Ureter (tissue), 1 donor: ENCODE measurements at places on chromosomes 12 and 14. TPM values are rescaled to one million over a fixed set of nuclear protein-coding genes. Genes with fewer than 3 reads are reported as not detected.

Gene SERPINA3
- 106 TPM for total RNA-seq

Gene IFI27
- 62.6 TPM for total RNA-seq

DNA sequence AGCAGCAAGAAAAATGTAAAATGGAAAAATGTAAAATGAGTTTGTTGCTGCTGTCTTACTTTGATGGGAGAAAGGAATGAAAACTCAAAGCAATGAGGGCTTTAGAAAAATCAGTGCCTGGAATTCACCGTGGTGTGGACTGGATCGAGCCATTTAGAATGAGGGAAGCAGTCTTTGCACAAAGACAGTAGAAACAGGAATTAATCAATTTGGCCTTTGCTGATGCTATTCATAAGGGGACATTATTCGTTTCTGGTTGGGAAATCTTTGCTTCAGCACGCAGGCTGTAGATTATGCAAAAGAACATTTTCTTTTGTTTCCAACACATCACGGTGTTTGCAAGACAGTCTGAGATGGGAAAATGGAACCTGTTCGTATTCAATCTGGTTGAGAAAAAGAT is 6.9 kb upstream of the TUNAR start:
- no peak for DNase-seq

GRCh38 chr12:24909667-24910066 is 39.2 kb downstream of the BCAT1 start:
- DNase-seq = no peak

DNA sequence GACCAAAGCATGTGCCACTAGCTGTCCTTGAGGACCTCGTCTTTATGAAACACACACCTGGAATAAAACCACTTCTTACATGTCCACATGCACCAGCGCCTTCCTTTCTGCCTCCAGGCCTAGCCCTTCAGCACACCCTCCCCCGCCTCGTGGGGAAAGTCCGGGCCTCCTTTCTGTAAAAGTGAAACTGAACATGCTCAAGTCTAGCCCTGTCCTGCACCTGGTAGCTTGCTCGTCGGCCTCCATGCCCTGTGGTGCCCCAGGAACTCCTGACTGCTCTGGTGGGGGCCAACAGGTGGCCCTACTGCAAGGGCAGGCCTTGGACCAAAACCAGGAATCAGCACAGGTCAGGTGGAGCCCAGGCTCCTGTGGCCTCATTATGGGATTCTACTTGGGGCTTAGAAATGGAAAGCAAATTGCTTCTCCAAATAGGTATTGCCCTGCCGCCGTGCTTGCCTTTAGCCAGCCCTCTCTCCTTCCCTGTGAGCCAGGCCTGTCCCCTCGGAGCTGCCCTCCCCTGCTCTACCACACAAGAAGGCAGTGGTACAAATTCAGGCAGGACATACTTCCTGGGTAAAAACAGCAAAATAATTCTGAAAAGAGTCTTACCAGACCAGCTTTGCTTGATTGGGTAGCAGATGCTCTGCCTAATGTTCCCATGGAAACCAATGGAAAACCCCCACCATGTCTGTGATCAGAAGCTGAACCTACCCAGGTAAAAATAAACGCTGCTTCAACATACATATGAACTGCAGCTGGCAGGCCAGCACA is 43.5 kb downstream of the ERH start:
- DNase-seq = peak; percentile 58

DNA sequence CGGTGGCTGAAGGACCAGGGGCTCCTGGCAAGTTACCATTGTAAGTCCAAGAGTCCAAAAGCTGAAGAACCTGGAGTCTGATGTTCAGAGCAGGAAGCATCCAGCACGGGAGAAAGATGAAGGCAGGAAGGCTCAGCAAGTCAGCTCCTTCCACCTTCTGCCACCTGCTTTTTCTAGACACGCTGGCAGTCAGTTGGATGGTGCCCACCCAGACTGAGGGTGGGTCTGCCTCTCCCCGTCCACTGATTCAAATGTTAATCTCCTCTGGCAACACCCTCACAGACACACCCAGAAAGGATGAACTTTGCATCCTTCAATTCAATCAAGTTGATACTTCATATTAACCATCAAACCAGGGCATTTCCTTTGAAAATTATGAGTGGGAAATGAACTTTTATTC is 1272.4 kb upstream of the TMEM132C start:
- DNase-seq = no peak

DNA sequence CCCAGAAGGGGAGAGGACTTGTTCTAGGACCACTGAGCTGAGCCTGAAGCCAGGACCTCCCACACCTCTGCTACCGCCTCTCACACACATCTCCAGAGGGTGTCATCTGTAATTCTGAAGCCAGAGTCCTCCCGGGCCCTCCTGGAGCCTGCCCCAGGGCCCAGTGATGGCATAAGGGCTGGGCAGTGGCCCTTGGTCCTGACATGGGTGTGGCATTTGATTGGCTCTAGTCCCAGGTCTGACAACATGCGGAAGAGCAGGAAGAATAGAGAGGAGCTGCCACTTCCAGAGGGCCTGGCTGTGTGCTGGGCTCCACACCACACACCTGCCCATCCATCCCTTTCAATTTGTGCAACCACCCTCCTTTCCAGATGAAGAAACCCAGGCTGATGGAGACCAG is 144.3 kb upstream of the GSC start:
- no peak for DNase-seq

GRCh38 chr14:64112867-64113678 is 181.1 kb downstream of the ESR2 start:
- no peak for DNase-seq
